ENCODE measurements at places on chromosomes 7 and 10.
A peak's percentile ranks its signal among the peaks of the same experiment; 100 is the strongest.

DNA sequence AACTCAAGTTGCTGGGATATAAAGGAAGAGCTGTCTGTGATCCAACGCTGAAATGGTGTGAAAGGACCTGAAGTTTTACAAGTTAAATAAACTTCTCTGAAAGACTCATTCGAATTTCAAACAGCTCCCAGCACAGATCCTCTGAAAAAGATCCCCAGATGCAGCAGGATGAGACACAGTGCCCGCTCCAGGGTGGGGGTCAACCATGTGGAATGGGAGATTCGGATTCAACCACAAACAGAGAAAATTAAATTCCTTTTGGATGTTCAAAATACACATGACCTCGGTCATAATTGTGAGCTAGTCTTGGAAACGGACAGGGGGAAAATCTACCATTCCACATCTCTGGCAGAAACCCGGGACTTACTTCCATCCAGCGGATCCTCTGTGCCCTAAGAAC lies 119.6 kb downstream of the PRKAG2 start:
- DNase-seq, result no peak

DNA sequence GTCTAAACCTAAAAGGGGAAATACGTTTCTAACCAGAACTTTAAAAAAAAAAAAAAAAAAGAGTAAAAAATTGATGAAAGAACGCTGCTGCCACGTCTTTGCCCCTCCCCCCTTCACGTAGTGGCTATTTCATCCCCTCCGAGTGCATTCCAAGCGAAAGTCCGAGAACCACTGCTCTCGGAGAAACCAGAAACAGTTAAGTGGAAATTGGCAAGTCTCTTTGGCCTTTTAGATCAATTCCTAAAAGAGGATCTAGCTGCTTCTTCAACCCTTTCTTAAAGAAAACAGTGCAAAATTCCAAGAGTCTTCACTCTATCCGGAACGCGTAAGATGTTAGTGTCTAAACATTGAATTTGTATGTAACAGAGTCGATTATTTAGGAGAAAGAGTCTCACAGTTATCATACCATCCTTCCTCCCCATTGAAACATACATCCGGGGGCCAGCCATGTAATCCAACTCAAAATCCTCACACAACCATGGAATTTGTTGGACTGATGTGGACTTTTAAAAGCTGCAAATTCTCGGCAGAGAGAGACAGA lies 1.1 kb downstream of the P4HA1 start:
- peak; percentile 25 for DNase-seq

- no peak for DNase-seq
Measured at GRCh38 chr7:28981161-28981465, 23.0 kb upstream of the TRIL start.

DNA sequence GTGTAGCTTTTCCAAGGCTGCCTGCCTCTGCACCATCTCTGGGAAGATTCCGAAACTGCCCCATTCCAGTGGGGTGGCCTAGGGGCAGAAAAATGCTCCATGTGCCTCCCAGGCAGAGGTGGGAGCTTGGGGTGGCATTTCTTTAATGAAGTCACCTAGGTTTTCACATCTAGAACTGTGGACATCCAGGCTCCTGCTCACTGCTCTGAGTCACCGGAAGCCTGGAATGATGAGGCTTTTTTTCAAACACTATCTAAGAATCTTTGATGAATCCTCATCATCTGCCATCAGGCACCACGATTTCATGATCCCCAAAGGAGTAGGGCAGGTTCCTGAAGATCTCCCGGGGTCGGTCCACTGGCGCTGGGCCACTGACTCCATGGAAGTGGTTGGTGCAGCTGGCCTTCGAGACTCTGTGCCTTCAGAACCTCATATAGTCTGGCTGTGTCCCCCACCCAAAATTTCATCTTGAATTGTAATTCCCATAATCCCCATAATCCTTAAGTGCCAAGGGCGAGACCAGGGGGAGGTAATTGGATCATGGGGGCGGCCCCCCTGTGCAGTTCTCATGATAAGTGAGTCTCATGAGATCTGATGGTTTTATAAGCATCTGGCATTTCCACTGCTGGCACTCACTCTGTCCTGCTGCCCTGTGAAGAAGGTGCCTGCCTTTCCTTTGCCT lies 37.1 kb downstream of the MTURN start:
- no peak for DNase-seq

DNA sequence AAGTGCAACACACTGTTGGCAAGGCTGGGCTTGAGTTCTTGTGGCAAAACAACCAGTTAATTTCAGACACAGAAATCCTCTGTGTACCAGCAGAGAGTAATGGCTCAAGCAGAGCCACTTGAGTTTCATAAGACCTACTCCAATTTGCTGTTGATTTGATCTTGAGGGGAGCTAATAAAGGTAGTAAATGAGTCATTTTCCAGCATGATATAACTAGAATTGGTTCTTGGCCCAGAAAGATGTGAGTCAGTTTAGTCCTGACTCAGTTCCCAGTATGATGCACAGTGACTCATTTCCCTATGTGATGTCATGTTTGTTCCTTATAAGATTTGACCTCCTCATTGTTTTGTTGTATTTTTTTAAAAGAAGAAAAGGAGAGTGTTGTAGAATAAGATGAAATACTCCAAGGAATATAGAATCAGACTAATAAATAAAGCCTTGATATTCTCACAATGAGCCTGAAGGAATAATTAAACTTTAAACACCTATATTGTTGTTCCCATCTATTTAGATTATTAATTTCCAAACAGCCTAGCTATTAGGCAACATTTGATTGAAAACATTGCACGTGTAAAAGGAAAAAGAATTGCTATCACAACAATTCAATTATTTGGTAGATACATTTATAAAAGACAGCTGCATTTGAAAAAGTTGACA lies 186.2 kb downstream of the REEP3 start:
- no peak for DNase-seq

DNA sequence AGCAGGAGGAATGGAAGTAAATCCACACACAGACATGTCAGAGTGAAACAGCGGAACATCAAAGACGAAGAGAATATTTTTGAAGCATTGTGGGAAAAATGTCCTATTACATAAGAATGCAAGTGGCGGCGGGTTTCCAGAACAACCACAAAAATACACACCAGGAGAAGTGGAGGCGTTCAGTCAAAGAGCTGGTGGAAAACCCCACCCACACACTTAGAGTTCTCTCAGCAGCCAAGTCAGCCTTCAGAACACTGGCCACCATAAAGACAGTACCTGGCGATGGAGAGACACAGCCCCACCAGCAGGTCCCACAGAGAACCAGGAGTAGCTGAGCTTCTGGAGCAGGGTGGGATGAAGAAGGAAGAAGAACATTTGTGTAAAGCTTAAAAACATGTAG lies 23.7 kb downstream of the NKX6-2 start:
- no peak for DNase-seq

DNA sequence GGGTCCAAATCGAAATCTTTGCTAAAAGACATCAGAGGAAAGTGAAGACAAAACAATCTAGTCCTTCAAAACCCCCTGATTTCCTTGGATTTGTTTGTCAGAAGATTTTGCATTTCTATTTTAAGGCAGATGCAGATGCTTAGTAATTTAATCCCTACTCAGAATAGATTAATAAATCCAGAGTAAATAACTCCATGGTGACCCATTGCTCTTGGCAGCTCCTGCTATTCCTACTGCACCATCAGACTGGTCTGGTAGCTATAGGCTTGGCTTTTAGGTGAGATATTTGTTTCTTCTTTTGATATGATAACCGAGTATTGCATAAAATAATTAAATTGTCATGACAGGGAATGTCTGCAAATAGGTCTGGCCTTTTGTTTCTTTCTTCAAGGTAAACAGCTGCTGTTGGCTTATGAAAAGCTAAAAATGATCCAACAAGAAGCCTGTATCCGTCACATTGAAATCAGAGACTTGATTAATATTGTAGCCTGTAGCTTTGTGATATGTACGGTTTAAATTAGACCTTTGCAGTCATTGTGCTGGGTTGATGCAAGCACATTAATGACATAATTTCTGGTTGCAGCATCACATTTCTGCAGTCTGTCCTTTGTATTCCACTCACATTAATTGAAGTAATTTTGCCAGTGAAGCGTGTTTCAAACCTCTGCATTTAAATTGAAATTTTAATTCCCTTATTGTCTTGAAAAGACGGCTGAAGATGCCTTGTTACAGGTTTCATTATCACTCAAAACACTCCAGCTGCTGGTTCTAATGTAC lies 40.7 kb downstream of the EXOC4 start:
- DNase-seq, result no peak

GRCh38 chr7:141145630-141145982 lies 71.7 kb downstream of the TMEM178B start:
- no peak for DNase-seq

DNA sequence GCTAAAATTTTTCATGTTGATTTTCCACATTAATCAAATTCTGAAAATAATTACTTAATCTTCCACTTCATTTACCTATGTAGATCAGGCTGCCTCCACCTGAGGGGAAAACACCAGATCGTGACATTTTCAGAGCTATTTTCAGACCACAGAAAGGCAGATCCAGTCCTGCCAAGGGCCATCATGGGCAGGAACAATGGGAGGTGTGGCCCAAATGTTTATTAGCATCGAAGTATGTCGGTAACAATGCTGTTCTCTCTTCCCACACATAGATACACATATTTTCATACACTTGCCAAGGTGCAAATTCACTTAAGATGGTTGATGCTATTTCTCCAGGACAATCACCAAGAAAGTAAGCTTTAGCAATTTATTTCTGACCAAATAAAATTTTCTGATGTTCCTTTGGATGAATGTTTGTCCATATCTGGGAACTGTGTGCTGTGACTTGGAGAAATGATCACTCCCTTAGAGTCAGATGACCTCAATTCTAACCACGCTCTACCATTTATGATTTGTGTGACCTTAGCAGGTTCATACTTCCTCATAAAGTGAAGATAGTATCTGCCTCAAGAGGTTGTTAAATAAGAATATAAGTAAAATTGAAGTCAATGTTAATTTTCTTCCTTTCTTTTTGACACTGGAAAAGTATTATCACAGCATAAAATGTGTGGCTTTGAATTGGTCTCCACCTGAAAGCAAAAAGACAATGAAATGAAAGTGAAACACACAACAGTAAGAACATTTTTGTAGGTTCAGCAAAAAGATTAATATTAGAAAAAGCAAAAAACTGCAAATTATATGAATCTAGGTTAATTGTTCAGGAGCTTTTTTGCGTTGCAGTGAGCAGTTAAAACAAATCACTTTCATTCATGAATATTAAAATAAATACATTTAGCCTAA lies 310.4 kb upstream of the PHF14 start:
- no peak for DNase-seq

- DNase-seq, result no peak
Measured at GRCh38 chr7:51428217-51428887, 111.7 kb upstream of the COBL start.

DNA sequence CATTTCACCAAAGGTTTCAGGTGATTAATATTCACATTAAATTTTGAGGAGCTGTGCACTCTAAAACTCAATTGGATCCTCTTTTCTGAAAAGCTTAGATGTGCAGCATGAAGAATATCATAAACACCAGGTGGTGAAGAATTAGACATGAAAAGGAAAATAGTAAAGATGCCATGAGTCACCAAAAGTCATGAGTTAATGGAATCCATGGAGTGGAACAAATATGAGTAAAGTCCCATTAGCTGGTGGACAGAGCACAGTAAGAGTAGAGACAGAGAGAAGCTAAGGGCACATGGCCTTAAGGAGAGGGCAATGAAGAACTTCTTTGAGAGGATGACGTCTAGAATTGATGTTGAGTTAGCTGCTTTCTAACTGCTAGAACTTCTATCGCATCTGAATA lies 271.6 kb downstream of the CSTF2T start:
- DNase-seq, result no peak

DNA sequence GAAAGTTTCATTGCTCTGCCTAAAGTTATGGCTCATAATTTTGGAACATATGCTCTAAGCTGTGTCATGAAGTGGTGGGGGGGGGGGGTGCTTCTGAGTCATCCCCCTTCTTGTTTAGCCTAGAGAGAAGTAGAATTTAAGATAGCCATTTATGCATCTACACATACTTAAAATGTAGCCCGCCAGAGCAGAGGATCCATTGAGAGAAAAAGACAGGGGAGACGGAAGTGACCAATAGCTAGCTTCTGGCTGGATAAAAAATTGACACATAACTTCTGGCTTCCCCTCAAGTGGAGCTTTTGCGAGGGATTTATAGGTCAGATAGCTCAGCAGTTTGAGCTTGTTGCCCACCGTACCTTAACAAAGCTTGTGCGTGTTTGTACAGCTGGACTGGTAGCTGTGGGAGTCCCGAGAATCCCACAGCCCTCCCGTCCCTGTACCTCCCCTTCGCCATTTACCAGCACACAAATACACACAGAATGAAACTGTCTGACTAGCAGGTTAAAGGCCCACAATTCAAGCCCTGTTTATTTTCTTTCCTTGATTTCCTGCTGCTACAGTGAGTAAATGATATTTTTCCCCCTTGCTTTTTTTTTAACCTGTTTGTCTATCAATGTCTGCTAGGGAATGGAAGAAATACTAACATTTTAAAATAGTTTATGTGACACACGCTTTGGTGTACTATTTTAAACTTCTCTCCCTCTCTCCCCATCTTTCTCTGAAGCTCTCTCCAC lies 232.6 kb upstream of the FERD3L start:
- no peak for DNase-seq

All from nucleus accumbens (tissue), 56 donors.